ENCODE measurements at places on chromosomes 12 and 14.

GRCh38 chr14:104442631-104443390 is 136.8 kb upstream of the C14orf180 start:
- DNase-seq: no peak

GRCh38 chr12:64216239-64216638 is 5.9 kb downstream of the KICS2 start:
- no peak for DNase-seq

DNA sequence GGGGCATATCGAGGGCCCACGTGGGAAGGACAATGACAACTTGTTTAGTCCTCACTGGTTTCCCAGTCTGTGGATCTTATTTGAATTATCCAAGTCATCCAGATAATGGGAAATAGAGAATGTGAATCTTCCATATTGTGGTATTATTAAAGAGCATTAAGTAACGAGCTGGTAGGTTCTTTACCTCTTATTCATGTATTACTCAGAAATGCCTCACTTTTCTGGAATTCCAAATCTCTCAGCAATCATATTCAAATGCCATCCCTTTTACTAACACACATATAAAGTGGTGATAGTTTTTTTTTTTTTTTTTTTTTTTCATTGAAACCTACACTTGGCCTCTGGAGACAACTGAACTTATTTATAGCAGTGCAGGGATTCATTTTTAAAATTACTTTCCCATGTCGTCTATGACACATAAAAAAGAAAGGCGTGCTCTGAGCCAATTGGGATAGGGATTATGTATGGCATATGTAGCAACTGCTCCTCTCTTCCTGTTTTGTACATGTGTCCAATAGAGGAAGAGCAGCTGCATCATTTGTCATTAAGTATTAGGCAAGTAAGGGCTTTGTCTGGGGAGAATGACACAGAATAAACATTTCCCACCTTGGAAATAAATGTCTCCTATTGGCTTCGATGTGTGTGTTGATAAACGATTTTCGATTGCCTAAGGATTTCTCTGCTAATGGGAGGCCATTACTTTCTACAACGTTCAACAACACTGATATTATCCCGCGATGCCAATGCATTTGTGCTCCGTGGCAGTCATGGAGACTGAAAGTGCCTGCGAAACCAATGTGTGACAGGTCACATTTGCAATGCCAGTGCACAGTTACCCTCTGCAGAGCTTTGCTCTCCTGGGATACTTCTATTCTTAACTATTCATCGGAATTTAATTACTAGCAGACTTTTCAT is 78.6 kb upstream of the IFNG-AS1 start:
- DNase-seq: no peak

GRCh38 chr12:109988903-109989302 is 7.3 kb downstream of the GIT2 start:
- no peak for DNase-seq

GRCh38 chr12:107844312-107844921 is 69.9 kb downstream of the ASCL4 start:
- DNase-seq: no peak

GRCh38 chr14:57918791-57919190 is 52.9 kb upstream of the SLC35F4 start:
- DNase-seq: no peak

DNA sequence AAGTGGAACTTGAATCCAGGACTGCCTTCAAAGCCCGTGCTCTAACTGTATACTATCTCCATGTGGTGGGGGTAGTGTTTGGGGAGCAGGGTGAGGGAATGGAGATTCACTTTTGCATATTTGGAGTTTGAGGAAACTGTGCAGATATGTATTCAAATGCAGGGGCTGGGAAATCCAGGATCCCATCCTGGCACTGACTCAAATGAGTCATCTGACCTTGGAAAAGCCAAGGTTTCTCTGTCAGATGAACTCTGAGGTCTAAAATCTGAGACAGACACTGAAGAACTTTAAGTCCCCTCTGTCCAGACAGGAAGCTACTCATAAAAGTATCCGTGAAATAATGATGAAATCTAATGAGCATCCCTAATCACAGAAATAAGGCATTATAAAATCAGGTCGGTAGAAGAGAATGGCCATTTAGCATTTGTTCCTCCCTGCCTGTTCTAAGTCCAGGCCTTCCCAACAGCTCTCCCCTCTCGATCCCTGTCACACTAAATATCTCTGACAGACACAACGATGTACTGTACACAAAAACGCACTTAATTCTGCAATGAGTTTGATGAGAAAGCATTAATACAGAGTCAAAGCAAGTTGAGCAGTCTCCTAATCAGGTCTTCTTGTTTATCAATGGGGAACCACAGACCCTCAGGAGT is 14.4 kb downstream of the NIN start:
- DNase-seq: no peak

DNA sequence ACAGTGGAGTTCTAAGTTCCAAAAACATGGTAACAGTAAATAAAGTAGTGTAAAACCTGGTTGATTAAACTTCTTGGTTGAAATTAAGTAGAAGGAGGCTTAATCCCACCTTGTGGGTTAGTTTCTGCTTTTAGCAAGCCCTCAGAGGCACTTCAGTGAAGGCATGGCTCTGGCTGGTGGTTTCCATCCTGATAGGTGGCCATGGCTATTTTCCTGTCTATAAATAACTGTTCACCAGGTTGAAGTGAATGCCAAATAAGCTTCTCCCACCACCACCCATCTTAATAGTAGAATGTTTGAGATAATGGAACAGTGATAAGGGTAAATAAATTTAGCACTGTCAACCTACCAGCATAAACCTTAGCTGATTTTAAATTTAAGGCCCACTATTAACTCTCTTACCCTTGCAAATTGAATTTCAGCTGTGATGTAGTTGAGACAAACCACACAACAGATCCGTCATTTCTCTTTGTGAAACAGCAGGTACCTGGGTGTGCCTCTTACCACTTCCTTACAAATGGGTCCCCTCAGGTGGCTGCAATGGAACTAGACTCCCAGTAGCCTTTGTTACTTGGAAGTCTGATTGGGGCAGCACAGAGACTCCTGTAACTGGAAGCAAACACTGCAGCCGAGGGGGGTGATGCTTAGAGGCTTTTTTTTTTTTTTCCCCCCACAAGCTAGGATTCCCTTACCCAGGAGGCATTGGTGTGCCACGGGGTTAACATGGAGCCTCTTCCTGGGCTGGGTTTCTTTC is 41.4 kb downstream of the DAAM1 start:
- DNase-seq: no peak

GRCh38 chr14:104066719-104067295 is 18.7 kb upstream of the ASPG start:
- no peak for DNase-seq

DNA sequence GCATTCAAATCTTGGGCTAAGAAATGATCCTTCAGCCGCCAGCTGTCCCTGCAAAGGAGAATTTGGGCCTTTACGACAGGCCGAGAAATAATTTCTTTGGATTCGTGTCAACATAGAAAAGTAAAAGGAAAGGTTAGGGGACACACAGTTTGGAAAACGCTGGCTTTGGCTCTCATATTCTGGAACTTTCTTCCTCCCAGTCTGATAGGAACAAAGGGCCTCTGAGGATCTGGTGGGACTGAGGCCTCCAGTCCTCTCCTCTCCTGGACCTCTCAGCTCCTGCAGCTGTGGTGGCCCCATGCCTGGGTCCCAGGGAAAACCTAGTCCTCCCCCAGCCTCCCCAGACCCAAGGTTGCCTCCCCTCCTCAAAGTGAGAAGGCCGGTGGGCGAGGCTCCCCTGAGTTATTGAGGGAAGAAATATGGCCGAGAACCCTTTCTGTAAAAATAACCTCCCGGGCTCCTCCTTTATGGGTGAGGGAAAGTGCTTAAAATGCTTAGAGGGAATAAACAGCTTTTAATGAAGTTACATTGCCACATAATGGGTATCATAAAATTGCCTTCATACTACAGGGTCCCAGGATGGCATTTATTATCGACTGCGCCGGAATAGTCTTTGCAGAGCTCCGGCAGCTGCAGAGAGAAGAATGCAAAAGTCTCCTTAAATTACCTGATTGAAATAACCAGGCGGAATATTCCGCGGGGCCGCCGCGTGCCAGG is 188.3 kb downstream of the PHETA1 start:
- no peak for DNase-seq

DNA sequence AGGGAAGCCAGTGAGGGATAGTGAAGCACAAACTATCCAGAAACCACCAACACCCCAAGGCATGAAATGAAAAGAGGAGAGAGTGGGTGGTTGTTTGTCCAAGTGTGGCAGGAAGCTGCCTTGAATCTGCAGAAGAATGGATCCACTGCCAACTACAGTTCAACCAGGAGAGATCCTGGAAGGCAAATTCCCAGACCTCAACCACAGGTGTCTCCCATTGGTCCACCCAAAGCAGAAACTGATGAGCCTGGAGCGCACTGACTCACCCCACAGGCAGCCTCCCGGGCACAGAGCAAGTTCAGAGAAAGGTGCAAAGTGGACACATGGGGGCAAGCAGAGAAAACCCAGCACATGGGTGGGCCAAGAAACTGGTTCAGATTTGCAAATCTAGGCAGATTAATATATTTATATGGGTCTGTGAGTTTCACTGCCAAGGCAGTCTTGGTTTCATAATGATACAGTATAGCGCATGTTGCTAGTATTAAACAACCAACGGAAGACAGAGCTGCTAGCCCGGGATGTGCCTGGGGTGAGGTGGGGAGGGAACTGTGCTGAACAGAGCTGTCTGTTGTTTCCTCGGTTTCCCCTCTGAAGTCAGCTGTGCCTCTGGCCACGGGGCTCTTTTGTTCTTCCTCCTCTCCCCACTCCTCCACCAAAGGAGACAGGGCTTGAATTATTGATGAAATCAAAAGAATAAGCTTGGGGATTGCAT is 416.2 kb upstream of the CCDC196 start:
- DNase-seq: no peak

DNA sequence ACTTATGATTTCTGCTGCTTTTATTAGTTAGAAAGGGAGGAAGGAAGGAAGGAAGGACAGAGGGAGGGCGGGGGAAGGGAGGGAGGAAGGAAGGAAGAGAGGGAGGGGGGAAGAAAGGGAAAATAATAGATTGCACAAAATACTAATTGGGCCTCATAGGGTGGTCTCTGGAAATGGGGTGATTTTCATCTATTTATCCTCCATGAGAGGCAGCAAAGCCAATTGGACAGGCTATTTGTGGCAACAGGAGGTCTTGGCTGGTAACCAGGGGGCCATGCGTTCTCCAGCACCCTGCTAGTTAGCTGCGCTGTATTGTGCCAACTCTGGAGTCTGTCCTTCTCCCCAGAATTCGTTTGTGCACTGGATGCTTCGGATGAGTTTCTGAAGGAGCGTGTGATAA is 24.1 kb upstream of the PAPOLA start:
- no peak for DNase-seq

DNA sequence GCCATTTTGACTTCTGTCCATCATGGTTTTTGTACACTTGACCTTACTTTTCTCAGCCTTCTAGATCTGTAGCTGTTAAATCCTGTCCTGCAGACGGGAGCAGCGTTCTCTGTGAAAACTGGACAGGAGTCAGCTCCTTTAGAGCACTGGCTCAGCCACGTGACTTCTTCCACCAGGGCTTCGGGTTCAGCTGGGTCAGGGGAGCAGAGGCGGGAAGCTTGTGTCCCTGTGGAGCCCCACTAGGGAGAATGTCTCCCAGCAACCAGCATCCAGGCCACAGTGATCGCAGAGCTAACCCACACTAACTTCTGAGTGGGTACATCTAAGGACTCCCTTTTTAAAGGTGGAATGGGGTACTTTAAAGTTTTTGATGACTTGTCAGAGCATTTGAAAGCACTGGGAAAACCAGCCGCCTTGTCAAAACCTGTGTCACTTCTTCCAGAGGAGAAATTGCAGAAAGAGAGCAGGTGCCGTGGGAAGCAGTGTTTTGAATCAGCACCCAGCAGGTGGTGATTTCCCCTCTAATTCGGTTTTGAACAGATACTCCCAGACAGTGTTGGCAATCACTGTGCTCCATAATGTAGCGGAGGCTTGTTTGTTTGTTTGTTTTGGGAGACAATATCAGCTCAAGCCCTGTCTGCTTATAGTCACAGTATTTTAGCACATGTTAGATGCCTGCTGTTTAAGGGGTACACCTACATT is 17.9 kb downstream of the DERA start:
- DNase-seq: no peak

DNA sequence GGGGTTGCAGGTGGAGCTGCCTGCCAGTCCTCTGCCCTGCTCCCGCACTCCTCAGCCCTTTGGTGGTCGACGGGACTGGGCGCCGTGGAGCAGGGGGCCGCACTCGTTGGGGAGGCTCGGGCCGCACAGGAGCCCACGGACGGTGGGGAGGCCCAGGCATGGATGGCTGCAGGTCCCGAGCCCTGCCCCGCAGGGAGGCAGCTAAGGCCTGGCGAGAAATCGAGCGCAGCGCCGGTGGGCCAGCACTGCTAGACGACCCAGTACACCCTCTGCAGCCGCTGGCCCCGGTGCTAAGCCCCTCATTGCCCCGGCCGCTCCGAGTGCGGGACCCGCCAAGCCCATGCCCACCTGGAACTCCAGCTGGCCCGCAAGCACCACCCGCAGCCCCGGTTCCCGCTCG is 221.8 kb downstream of the BTG1 start:
- DNase-seq: no peak

- DNase-seq: no peak
Measured at GRCh38 chr12:11408096-11408495, 12.7 kb upstream of the PRB2 start.

Data from stimulated activated CD8-positive, alpha-beta memory T cell treated with anti-CD3 and anti-CD28 coated beads, Interleukin-4, amount 100 ng/mL, for 1 hour (primary cell).